ENCODE measurements at places on chromosomes 1 and 21.

- no peak for DNase-seq
These were observed 87.9 kb downstream of the ZZZ3 start for GRCh38 chr1:77594366-77595112.

GRCh38 chr1:32023351-32023750 is 9.7 kb downstream of the KHDRBS1 start:
- DNase-seq: no peak

DNA sequence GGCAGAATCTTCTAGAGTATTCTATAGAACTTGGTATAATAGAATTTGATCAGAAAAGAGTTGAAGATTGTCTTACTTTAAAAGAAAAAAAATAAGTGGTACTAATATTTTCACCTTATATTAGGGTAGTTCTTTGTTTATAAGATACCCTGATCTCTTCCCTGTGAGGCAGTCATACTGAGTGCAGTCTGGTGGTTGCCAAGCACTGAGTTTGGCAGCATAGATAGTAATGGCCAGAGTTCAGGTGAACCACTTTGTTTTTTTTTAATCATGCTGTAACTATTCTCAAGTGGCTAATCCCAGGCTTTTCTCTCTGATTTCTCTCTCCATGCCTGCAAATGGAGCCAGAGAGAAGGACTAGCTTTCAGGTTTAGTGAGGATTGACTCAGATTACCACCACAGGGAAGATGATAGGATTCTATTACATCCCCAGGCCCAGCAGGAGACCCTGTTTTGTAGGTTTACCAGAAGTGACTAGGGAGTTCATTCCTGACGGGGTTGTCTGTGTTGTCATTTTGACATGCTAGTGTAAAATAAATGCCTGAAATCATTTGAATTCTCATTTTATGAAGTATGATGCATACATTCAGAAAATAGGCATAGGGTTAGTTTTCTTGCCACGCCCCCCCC is 16.7 kb downstream of the KDM1A start:
- DNase-seq: no peak

- no peak for DNase-seq
These were observed 1.1 kb upstream of the GUCA2A start for GRCh38 chr1:42165511-42166210.

GRCh38 chr1:156862997-156863599 is 2.4 kb downstream of the NTRK1 start:
- no peak for DNase-seq

DNA sequence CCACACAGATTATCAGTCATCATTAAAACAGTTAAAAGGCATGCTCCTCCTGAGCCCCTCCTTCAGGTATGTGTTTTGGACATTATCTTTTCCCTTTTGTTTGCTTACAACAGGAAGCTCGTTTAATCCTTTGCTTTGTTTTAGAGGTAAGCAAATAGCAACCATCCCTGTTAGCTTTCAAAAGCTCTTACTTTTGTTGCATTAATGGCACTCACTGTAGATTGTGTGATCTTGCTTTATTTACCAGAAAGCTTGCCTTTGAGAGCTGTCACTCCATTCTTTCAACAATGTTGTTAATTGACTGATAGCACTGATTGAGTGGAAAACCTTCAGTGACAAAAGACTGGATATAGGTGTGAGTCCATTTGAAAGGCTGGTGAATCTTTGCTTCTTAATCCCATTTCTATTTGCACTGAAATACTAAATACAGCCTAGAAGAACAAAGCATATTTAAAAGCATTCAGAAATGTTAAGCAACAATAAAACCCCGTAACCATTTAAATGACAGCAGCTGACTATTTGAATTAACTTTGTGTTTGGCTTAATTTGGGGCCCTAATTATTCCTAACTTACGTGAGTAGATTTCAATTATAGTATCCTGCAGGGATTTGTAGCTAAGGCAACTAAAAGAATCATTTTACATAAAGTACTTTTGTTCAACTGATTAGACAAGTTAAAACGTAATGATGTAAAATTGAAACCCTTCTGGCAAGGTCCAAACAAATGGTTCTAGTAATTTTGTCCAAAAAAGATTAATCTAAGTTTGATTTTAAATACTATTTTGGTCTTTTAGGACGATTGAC is 48.3 kb downstream of the ADGRL2 start:
- no peak for DNase-seq

GRCh38 chr1:180946541-180947498 is 34.1 kb downstream of the KIAA1614 start:
- DNase-seq: no peak

- no peak for DNase-seq
These were observed 56.8 kb downstream of the GLIS1 start for GRCh38 chr1:53681977-53682685.

- DNase-seq: no peak
These were observed 88.5 kb downstream of the RUNX3 start for GRCh38 chr1:24841593-24841992.

DNA sequence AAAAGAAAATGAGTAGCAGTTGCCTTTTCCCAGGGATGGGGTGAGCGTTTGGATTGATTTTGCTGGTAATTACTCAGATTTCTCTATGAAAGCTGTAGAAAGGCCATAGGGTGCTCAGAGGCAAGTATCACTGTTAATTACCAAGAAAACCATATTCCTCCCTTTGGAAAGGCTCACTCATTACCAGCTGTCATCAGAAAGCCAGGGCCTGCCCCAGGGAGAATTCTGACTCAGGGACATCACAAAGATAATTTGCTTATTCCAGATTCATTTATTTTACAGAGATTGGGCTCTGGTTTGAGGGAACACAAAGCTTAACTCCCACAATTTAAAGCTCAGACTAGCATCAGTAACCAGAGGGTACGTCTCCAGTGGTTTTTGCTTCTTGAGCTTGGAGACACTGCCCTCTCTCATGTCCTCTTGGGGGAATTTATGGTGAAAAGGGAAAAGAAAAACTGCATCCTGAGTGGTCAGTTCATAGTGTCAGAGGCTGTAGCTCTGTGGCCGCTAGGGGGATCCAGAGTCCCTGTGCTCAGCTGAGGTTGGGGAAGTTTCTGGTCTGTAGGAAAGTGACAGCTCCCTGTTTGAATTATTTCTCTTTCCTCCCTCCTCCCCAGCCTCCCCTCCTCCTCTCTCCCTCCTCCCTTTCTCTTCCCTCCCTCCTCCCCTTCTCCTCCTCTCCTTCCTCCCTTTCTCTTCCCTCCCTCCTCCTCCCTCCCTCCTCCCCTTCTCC is 204.3 kb downstream of the KCNJ6 start:
- no peak for DNase-seq

DNA sequence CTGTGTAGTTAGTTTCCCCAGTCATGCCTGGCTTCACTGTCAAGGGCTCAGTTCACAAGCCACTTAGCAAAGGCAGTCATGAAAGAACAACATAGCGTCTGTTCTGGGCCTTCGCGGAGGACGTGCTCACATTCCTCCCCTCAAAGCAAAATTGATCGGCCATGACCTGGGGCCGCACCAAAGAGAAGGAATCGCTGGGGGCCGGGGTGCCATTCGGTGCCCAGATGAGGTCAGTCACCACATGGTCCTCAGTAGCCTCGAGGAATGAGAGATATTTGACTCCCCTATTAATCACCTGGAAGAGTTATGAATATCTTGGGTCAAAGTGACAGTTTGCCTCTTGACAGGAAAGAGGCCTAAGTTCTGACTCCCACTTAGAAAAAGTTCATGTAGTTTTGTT is 251.1 kb upstream of the JUN start:
- no peak for DNase-seq

GRCh38 chr21:16427587-16428087 is 697.9 kb downstream of the USP25 start:
- no peak for DNase-seq

DNA sequence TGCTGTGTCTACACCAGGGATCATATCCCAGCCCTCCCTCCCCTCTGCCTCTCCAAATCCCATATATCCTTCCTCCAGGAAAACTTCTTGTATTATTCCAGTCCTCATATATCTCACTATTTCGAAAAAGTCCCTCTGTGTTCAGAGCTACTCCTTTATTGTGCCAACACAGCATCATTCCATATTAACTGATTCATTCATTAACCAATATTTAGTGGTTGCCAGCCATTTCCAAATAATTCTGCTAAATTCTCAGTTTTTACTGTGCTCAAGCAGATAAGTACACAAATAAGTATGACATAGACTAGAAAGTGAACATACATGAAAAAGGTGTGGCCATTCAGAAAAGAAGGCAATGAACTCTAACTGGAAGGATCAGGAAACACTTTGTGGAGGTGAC is 241.6 kb upstream of the DUSP10 start:
- no peak for DNase-seq

DNA sequence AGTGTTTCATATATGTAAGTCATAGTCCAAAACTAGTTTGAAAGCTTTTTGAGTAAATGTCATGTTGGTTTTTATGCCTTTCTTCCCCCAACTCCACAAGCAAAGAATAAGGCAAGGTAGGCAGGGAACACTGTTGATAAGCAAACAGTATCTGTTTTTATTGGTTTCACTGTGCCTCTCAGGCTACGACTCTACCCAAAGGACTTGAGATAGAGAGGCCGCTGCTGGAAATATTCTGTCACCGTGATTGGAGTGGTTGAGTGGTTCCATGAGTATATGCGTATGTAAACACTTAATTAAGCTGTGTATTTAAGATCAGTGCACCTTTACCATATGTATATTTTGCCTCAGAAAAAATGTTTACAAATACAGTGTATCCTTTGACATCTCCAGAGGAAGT is 138.1 kb upstream of the KIF26B start:
- DNase-seq: no peak

DNA sequence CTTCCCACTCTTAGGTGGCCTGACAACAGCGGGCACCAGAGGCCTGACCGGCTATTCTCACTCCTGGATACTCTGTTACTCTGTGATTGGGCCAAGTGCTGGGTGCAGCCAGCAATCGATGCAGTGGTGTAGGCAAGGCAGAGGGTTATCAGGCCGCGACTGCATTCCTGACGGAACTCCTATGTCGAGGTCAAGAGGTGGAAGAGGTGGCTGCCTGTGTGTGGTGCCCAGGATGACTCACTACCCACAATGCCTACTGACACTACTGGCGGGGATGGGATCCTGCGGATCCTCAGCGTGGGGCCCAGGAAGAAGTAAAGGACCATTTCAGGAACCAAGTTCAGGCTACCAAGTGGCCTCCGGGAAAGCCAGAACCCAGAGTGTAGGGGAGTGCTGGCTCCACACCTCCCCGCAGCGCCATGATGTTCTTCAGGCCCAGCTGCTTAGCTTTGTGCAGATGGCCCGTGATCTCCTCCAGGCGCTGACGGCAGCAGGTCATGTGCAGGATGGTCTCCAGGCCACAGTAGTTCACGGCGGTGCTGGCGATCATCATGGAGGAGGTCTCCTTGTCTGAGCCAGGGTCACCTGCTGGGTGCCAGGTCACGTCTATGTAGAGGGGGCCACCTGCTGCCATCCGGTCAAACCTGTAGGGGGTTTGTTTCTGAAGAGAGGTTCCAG is 4.9 kb downstream of the MTHFR start:
- no peak for DNase-seq

DNA sequence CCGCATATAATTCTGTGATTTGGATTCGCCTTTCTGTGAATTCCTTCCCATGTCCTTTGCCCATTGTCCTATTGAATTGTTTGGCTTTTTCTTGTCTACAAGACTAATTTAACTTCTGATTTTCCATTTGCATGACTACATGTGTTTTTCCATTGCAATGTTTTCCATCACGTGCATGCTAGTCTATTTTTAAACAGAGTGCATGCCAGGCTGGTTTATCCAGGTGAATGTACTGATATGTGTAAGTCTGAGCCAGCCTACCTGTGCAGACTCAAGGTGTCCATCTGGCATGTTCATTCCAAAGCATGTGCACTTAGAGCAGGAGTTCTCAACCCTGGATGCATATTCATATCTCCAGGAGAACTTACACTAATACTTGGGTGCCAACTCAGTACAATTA is 59.7 kb downstream of the INAVA start:
- DNase-seq: no peak

DNA sequence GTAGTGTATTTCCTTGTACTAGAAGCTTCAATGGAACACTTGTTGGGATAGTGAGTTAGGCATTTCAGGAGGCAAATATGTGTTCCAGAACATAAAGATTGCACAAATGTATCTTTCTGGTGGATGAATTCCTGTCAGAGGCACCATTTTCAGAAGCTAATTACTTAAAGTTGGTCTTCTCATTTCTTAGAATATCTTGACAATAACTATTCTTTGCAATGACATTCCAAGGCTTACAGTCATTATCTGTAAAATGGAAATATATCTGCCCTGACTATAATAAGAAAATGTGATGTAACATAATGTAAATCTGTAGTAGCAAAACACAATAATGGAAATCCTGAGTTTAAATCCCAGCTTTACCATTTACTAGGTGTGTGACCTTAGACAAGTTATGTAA is 2.7 kb downstream of the VCAM1 start:
- DNase-seq: no peak

DNA sequence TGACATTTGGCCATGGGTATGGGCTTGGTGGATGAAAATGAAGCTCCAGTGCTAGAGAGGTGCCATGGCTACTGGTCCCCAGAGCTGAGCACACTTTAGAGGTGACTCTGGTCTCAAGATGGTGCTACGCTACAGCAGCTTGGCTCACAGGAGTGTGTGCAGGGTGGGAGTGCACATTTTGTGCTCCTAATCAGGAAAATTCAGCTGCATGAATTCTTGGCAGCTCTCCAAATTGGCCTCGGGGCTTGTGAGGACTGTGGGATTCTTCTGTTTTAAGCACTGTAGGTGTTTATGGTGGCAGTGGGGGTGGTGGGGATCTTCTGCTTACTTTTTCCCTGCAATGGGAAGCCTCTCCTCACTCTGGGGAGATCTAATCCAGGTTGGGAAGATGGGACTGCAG is 17.3 kb upstream of the TIPRL start:
- DNase-seq: no peak

GRCh38 chr1:157292302-157292701 is 154.1 kb upstream of the ETV3 start:
- DNase-seq: no peak

DNA sequence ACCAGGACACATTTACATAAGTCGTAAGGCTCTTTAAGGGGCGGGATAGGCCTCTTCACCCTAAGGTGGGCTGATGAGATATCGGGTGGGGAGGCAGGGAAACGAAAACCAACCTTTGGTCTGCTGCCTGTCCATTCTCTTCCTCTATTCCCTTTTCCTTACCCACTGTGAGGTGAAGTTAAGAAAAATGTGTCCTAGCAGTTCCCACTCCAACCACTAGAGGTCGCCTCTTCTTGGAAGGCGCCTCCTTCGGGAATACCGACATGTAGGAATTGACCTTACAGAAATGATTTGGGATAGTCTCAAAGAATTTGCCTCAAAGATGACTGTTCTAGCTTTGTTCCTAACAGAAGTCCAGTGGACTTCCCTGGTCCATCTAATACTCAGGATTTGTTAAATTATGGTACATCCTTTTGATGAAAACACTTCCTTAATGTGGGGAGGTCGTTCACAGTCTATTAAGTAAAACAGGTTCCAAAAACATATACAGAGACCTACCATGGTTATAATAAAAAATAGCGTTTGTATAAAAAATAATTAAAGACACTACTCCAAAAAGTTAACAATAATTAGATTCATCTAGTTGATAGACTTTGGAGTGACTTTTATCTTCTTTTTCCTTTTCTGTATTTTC is 14.1 kb downstream of the AZIN2 start:
- no peak for DNase-seq

GRCh38 chr1:54327386-54328065 is 78.7 kb downstream of the SSBP3 start:
- DNase-seq: no peak

GRCh38 chr1:246681900-246682895 is 42.0 kb upstream of the SCCPDH start:
- no peak for DNase-seq

All from stimulated activated CD8-positive, alpha-beta memory T cell treated with anti-CD3 and anti-CD28 coated beads, Interleukin-15, amount 100 ng/mL, for 4 hours (primary cell).